Cardiac muscle cell (in vitro differentiated cells and primary cell): ENCODE measurements at places on chromosomes 5 and 9. TPM values are rescaled to one million over a fixed set of nuclear protein-coding genes. Genes with fewer than 3 reads are reported as not detected.
A peak's percentile ranks its signal among the peaks of the same experiment; 100 is the strongest.

The TRIM36 gene
- 1.4 and 4.6 TPM in 2 replicates for polyA plus RNA-seq

The KCNIP1 gene
- polyA plus RNA-seq: not detected in 2 replicates

The PCDHGB6 gene
- polyA plus RNA-seq: 26.1 and 44.1 TPM in 2 replicates

The AFF4 gene
- 32.5 and 36.1 TPM in 2 replicates for polyA plus RNA-seq

The PCDHB7 gene
- 0.40 and 1.0 TPM in 2 replicates for polyA plus RNA-seq

The SLC36A3 gene
- polyA plus RNA-seq: not detected in 2 replicates

The NDOR1 gene
- 9.1 and 18.1 TPM in 2 replicates for polyA plus RNA-seq

The ZNF483 gene
- 2.2 and 3.8 TPM in 2 replicates for polyA plus RNA-seq

The FGF18 gene
- 81.9 and 85.1 TPM in 2 replicates for polyA plus RNA-seq

The FAM169A gene
- 3.9 and 6.1 TPM in 2 replicates for polyA plus RNA-seq

- no peak overlapping the region for H3K27ac ChIP-seq
- no peaks in the 10 kb centered on the region for H3K4me1 ChIP-seq
- no peaks in the 10 kb centered on the region for H3K36me3 ChIP-seq
- H3K4me3 ChIP-seq: peak overlapping the region; percentile 1
Observed at GRCh38 chr5:43033841-43034590, 6.1 kb downstream of the ANXA2R start.

DNA sequence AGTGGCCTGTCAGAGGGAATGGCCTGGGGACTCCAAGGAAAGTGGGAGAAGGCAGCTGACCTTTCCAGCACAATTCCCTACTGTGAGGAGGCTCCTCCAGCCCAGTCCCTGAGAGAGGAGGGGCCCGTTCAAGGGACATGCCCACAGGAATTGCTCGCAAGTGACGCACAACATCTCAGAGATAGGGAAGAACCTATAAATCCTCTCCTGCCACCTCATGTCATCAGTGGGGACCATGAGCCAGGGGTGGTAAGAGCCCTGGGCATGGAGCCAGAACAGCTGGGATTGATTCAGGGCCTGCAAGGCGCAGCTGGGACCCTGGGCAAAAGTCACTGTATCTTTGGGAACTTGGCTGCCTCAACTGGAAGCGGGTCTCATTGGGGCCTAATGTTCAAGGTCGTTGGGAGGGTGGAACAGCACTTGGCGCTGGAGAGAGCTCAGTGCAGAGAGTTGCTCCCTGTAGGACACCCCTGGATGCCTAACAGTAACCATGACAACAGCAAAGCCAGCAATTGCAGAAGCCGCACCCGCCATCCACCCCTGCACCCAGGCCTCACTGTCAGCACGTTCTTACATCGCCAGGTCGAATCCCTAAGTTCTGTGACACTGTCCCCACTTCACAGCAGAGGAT is 41.3 kb upstream of the ORM1 start:
- H3K27me3 ChIP-seq: no peaks in the 10 kb centered on the region
- no peaks in the 10 kb centered on the region for H3K36me3 ChIP-seq
- no peak overlapping the region for H3K27ac ChIP-seq
- no peak overlapping the region for H3K4me3 ChIP-seq

DNA sequence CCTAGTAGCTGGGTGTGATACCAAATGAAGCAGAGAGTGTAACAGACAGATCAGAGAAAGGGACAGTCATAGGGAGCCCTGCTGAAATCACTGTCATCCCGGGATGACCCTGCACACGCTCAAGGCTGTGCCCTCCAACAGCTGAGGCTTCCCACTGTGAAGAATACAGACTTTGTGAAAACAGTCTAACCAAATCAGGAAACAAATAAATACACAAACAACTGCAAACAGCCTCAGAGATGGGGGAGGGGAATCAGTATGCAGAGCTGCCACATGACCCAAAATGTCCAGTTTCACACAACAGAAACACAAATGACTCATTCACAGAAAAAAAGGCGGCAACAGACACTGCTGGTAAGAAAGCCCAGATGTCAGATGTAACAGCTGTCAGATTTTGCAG is 101.9 kb downstream of the ADAMTS2 start:
- no peaks in the 10 kb centered on the region for H3K36me3 ChIP-seq
- no peaks in the 10 kb centered on the region for H3K27me3 ChIP-seq
- H3K4me1 ChIP-seq: no peaks in the 10 kb centered on the region
- DNase-seq: no peak
- no peak overlapping the region for H3K4me3 ChIP-seq
- no peak overlapping the region for H3K27ac ChIP-seq

GRCh38 chr9:125549465-125549871 is 157.5 kb downstream of the MAPKAP1 start:
- no peaks in the 10 kb centered on the region for H3K36me3 ChIP-seq
- DNase-seq: peak; percentile 30
- peaks cover 70% of the 10 kb centered on the region for H3K4me1 ChIP-seq

DNA sequence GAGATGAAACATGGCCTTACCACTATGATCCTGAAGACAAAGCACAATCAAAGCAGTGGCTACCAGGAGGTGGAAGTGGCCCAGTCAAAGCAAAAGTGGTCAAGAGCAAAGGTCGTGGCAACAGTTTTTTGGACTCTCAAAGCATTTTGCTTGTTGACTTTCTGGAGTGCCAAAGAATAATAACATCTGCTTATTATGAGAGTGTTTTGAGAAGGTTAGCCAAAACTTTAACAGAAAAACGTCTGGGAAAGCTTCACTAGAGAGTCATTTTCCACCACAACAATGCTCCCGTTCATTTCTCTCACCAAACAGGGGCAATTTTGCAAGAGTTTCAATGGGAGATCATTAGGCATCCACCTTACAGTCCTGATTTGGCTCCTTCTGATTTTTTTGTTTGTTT is 33.6 kb upstream of the MAMDC2 start:
- no peaks in the 10 kb centered on the region for H3K36me3 ChIP-seq
- H3K4me1 ChIP-seq: no peaks in the 10 kb centered on the region
- no peak overlapping the region for H3K4me3 ChIP-seq
- no peak overlapping the region for H3K27ac ChIP-seq
- H3K27me3 ChIP-seq: no peaks in the 10 kb centered on the region

- no peaks in the 10 kb centered on the region for H3K27me3 ChIP-seq
- H3K27ac ChIP-seq: no peak overlapping the region
- H3K4me1 ChIP-seq: no peaks in the 10 kb centered on the region
Observed at GRCh38 chr9:1355656-1356055, 305.5 kb downstream of the DMRT2 start.

- H3K4me3 ChIP-seq: no peak overlapping the region
- no peaks in the 10 kb centered on the region for H3K27me3 ChIP-seq
- peaks cover 24% of the 10 kb centered on the region for H3K4me1 ChIP-seq
- H3K27ac ChIP-seq: no peak overlapping the region
Observed at GRCh38 chr5:173295796-173296195, 32.4 kb downstream of the STC2 start.

GRCh38 chr5:145936401-145937131 is at the start of gene SH3RF2:
Gene SH3RF2, plus strand, starts transcription at chr5:145936578. Its CDS starts 1,351 bp downstream, at chr5:145937929.
- H3K4me1 ChIP-seq: peaks cover 38% of the 10 kb centered on the region
- H3K4me3 ChIP-seq: peak within 1 kb of the TSS; percentile 43
- H3K36me3 ChIP-seq: no peaks in the 10 kb centered on the region
- peak; percentile 91 for DNase-seq

DNA sequence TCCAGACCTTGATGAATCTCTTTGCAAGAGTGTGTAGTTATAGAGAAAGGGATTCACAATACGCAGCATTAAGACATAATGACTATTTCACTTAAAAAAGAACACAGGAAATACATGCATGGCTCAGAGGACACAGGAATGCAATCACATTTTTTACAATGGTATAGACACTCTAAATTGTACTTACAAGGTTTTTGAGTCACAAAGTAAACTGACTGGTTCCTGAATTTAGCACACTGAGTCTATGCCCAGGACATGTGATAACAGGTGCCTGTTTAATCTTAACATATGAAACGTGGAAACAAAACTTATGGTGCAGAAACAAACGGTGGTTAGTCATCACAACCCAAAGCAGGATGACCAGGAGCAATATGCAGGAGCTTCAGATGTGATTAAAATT is 6.7 kb downstream of the EPB41L4A start:
- H3K4me1 ChIP-seq: peaks cover 8% of the 10 kb centered on the region
- no peak for DNase-seq
- H3K4me3 ChIP-seq: no peak overlapping the region
- H3K36me3 ChIP-seq: no peaks in the 10 kb centered on the region
- H3K27ac ChIP-seq: no peak overlapping the region
- no peaks in the 10 kb centered on the region for H3K27me3 ChIP-seq

DNA sequence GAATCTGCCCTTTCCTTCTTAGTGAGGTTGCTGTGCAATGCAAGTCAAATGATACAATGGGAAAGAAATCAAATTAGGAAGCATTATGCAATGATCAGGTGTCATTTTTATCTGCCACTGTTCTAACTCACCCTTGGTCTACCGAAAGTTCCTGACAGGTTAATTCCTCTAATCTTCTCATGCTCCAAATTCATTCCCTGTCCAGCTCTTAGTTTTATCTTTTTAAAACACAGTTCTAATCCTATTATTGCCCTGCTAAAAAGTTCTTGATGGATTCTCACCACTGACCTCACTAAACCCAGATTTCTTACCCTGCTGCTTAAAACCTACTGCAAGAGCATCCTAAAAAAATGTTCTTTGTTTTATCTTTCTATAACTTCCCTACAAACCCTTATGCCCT is 1000.9 kb downstream of the CDH18 start:
- peak overlapping the region; percentile 65 for H3K27ac ChIP-seq
- DNase-seq: peak; percentile 3
- no peaks in the 10 kb centered on the region for H3K27me3 ChIP-seq
- H3K4me1 ChIP-seq: peaks cover 36% of the 10 kb centered on the region

DNA sequence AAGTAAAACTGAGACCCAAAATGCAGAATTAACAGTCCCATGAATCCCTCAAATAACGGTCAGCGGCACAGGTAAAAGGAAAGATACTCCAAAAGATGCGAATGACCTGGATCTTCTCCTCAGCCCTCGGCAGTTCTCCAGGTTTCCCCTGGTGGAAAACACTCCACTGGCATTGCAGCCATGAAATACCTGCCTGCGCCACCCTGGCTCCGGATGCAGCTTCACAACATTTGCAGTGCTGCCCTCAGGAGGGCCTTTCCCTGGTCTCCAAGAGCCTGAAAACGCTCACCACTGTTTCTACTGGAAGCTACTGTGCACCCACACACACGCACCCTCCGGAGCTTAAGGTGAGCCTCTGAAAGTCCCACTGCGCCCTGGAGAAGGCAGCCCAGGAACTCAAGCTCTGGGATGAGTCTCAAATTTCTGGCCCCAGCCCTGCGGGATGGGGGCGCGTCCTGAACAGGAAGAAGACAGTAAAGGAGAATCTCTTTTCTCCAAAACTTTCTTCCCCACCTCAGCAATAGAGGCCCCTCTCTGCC is 612 bp downstream of the UGT3A2 start:
- H3K27me3 ChIP-seq: no peaks in the 10 kb centered on the region
- no peaks in the 10 kb centered on the region for H3K36me3 ChIP-seq
- H3K4me3 ChIP-seq: peak overlapping the region; percentile 52

- no peak for DNase-seq
- H3K4me3 ChIP-seq: no peak overlapping the region
- H3K4me1 ChIP-seq: no peaks in the 10 kb centered on the region
- H3K27me3 ChIP-seq: no peaks in the 10 kb centered on the region
- H3K27ac ChIP-seq: no peak overlapping the region
- H3K36me3 ChIP-seq: no peaks in the 10 kb centered on the region
Observed at GRCh38 chr5:68447136-68447929, 231.8 kb downstream of the PIK3R1 start.

GRCh38 chr9:113519426-113520108 is 56.0 kb downstream of the RGS3 start:
- H3K27ac ChIP-seq: no peak overlapping the region
- peaks cover 43% of the 10 kb centered on the region for H3K4me1 ChIP-seq
- H3K36me3 ChIP-seq: no peaks in the 10 kb centered on the region
- no peak for DNase-seq
- H3K27me3 ChIP-seq: no peaks in the 10 kb centered on the region

- peaks cover 6% of the 10 kb centered on the region for H3K4me1 ChIP-seq
- no peak overlapping the region for H3K4me3 ChIP-seq
- peaks cover 29% of the 10 kb centered on the region for H3K27me3 ChIP-seq
- no peak for DNase-seq
- no peaks in the 10 kb centered on the region for H3K36me3 ChIP-seq
Observed at GRCh38 chr5:98767581-98767980, 5.9 kb upstream of the RGMB start.

GRCh38 chr9:133581513-133582343 is 27.5 kb downstream of the FAM163B start:
- H3K36me3 ChIP-seq: no peaks in the 10 kb centered on the region
- peaks cover 36% of the 10 kb centered on the region for H3K4me1 ChIP-seq
- no peak overlapping the region for H3K4me3 ChIP-seq
- H3K27me3 ChIP-seq: no peaks in the 10 kb centered on the region
- no peak for DNase-seq

- H3K27ac ChIP-seq: no peak overlapping the region
- no peaks in the 10 kb centered on the region for H3K36me3 ChIP-seq
- no peak for DNase-seq
- H3K4me3 ChIP-seq: no peak overlapping the region
- H3K27me3 ChIP-seq: no peaks in the 10 kb centered on the region
Observed at GRCh38 chr5:79834098-79834753, 144.6 kb downstream of the CMYA5 start.

DNA sequence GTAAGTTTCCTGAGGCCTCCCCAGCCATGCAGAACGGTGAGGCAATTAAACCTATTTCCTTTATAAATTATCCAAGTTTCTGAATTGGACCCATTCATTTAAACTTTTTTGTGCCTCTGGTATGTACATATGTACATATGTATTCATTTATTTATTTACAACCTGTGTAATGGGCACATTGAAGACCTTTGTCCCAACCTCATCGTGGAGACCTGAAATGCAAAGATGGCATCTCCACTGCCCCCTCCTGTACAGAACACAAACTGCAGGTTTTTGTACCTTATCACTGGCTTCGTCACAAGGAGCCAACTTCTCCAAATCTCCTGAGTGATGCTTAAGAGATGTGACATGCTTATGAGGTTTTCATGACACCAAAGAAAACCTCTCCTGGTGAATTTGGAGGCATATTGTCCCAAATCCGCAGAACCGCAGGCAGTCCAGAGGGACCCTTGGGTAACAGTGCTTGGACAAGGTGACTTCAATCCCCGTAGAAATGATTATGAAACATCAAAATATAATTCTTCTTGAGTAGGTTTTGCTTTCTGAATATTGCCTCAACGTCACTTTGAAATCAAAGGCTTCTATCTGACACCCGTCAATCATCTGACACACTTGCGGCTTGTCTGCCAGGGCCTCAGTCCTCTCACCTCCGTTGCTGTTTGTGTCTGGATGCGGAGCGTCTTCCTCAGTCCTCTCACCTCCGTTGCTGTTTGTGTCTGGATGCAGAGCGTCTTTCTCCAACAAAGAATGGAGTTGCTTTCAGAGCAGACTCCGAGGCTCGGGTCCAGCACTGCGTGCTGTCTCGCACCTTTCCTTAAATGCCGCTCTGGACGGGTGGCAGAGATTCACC is 135.0 kb upstream of the IRX4 start:
- H3K27ac ChIP-seq: no peak overlapping the region
- H3K36me3 ChIP-seq: no peaks in the 10 kb centered on the region
- peaks cover 21% of the 10 kb centered on the region for H3K4me1 ChIP-seq
- no peak for DNase-seq

DNA sequence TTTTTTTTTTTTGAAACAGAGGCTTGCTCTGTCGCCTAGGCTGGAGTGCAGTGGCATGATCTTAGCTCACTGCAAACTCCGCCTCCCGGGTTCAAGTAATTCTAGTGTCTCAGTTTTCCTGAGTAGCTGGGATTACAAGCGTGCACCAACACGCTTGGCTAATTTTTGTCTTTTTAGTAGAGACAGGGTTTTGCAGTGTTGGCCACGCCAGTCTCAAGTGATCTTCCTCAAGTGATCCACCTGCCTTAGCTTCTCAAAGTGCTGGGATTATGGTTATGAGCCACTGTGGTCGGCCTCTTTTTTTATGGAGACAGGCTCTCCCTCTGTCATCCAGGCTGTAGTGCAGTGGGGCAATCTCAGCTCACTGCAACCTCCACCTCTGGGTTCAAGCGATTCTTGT is 82.9 kb downstream of the RAB24 start:
- H3K27me3 ChIP-seq: no peaks in the 10 kb centered on the region
- H3K4me1 ChIP-seq: no peaks in the 10 kb centered on the region
- no peaks in the 10 kb centered on the region for H3K36me3 ChIP-seq
- DNase-seq: no peak
- no peak overlapping the region for H3K4me3 ChIP-seq
